ENCODE measurements at places on chromosomes 12 and 14.

DNA sequence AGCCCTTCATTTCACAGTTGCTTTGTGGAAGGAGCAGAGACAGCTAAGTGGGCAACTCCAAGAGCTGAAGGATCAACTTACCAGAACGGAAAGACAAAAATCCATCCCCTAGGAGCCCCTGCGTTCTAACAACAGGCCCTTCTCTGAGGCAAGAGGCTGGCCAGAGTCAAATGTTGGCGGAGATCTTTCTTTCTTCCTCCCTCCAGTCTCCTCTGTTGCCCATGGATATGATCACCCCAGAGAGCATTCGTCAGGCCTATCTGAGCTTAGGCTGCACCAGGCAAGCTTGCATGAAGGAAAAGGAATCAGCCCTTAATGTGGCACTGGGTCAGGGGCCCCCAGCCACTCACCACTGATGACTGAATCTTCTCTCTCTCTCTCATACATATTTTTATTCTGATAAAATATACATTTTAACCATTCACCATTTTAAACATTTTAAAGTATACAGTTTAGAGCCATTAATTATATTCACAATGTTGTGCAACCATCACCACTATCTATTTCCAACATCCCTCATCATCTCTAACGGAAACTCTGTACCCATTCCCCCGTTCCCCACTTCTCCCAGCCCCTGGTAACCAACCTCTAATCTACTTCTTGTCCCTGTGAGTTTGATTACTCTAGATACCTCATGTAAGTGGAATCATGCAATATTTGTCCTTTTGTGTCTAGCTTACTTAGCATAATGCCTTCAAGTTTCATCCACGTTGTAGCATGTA is 52.9 kb upstream of the CCND2 start:
- DNase-seq: no peak

- no peak for DNase-seq
Observed at GRCh38 chr12:94779485-94779884, 129.1 kb upstream of the TMCC3 start.

DNA sequence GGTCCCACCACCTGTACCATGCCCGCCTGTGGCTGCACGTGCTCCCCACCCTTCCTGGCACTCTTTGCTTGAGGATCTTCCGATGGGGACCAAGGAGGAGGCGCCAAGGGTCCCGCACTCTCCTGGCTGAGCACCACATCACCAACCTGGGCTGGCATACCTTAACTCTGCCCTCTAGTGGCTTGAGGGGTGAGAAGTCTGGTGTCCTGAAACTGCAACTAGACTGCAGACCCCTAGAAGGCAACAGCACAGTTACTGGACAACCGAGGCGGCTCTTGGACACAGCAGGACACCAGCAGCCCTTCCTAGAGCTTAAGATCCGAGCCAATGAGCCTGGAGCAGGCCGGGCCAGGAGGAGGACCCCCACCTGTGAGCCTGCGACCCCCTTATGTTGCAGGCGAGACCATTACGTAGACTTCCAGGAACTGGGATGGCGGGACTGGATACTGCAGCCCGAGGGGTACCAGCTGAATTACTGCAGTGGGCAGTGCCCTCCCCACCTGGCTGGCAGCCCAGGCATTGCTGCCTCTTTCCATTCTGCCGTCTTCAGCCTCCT is 1.1 kb downstream of the INHBE start:
- DNase-seq: no peak

DNA sequence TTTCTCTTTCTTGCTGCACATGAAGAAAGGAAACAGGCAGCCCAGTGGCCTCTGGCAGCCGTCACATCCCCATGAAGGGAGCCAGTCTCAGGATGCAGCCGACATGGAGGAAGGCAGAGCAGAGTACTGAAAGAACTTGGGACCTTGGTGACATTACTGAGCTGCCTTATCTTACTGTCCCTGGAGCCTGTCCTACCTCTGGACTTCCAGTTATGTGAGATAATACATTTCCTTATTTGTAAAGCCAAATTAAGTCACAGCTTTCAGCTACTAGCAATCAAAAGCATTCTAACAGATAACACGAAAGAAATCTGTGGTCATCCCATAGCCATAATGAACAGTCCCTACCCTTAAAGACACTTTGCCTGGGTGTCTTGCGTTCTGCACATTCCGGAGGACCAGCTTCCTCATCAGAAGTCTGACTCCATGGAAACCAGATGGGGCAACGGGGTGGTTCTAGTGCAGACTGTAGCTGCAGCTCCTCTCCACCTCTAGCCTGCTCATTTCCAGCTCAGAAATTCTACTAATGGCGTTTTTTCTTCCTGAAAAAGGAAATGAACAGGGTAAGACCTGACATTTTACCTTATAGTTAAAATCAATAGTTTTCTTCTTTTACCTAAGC is 7.8 kb upstream of the EGLN3 start:
- DNase-seq: no peak

GRCh38 chr12:39866135-39866534 is 239.7 kb downstream of the SLC2A13 start:
- DNase-seq: no peak

DNA sequence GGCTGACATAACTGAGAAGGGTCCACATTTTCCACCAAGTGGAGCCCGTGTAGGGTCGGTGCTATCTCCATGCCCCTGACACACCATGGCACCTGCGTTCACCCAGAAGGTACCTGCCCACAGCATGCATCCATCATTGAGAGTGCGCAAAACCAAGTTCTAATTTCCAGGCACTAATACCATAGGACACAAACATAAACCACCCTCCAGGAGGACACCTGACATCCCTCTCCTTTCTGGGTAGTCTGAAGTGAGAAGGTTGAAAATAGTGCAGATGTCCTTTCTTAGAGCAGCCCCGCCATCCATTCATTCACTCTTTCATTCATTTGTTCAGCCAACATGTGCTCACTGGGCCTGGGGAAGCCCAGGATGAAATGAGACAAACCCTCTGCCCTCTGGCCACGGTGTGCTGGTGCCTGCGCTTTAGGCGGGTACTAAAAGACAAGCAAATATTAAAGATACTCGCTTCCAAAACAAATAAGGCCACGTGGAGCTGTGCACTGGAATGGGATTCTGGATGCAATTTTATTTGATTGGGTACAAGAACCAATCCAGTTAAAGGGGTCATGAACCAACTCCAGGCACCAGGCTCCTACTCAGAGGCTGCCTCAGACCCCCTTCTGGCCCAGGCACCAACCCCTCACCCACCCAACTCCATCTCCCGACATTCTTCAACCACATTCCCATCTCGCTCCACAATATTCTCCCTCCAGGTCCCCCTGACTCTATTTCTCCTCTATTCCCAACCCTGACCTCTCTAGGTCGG is 1.2 kb downstream of the TTC7B start:
- no peak for DNase-seq

DNA sequence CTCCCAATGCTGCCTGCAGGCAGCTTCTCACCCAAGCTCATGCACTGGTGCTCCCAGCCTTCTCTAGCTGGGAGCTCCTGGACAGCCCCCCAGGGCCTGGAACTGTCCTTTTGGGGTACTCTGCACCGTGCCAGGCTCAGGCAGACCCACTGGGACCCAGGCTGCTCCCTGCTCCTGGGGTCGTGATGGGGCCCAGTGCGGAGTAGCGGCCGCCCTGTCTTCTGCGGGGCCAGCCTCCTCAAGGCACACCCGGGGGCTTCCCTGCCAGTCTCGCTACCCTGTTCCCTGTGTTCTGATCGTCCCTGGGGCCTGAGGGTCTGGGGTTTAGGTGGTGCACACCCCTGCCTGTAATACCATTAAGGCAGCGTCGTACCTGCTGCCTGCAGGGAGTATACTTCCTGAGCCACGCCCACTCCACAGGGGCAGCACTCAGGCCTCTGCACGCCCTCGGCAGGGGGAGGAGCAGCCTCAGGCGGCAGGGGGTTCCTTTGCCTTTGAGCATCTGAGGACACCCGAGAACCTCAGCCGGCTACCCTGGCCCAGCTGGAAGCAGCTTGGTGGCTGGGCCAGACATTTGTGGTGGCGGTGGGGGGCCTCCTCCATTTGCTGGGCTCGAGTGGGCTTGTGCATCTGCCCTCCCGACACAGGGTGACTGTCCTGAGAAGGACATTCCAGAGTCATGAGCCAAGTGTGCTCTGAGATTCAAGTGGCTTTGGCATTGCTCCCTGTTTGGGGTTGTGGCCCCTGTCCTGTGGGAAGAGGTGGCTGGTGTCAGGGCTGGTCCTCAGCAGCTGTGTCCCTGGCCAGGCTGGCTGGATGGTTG is 9.2 kb upstream of the CRIP2 start:
- no peak for DNase-seq

GRCh38 chr12:4027412-4027811 is 154.2 kb upstream of the PARP11 start:
- peak; percentile 51 for DNase-seq

GRCh38 chr12:124939079-124939420 is 24.6 kb upstream of the UBC start:
- no peak for DNase-seq

DNA sequence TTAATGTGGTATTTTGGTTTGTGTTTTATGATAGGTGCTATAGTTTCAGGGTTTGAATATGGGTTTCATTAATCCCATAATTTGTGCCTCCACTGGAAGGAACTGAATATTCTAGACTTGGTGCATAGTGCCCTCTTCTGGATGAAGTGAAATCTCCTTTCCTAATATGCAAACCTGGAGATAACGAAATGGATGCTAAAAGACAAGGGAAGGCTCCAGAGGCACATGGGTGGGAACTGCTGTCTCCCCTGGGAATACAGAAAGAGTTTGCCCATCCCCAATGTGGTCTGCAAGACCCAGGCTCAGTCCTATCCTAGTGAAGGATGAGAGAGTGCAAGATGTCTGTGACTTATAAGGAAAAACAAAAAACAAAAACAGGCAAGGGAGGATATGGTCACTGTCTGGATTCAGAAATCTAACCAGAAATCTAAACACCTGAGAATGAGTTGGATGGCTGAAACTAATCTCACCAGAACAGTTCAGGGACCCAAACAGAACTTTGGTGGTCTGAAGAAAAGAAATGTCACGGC is 142.3 kb upstream of the TMPO start:
- DNase-seq: no peak

GRCh38 chr12:67590149-67590790 is 58.3 kb upstream of the DYRK2 start:
- DNase-seq: no peak

DNA sequence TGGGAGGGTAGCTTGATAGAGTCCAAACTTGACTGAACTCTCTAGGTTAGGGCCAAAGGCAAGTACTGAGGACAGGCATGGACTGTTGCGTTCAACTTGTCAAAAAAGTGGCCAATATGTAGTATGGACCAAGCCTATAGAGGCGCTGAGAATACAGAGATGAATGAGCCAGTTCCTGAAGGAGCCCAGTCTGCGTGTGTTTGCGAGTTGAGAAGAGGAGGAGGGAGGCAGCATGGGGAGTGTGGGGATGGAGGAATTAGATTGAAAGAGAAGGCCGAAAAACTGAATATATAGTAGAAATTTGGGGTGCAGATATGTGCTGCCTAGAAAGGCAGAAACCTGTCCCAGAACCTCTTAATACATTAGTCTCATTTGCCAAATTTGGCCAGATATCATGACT is 412.4 kb downstream of the PCNX1 start:
- no peak for DNase-seq

- no peak for DNase-seq
Observed at GRCh38 chr14:92959189-92959531, 36.2 kb downstream of the CHGA start.

DNA sequence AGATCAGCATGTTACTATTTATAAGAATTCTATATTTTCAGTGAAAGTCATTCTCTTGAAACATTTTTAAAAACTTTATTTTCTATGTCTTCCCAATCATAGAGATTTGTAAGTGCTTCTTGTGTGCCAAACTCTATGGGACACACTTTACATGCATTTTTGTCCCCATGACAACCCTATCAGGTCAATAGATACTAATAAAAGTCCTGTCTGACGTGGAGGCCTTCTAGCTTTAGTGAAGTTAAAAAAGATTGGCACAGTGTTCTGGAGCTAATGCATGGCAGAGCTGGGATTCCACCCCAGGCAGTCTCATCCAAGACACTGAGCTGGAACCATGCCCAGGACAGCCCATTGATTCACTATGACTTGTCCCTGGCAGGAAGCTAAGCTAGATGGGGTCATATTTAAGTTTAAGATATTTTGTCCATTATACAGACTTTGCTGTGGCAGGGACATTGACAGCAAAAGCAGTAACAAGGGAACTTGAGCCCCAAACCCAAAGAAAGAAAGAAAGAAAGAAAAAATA is 28.1 kb downstream of the TTC6 start:
- DNase-seq: no peak

DNA sequence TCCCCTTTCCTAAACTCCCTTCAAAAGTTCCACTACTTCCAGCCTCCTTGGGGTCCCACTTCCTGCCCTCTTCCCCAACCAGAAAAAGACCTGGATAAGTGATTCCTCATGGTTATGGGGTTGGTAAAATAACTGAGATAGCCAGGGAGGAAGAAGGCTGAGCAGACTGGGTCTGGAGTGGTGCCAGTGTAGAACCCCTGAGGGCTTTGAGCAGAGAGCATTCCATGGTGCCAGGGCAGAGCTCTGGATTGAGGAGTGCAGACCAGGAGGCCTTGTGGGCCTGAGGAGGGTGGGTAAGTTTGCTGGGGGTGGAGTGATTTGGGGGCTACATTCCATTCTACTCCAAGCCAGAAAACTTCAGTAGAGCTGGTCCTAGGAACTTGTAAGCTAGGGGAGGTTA is 9.5 kb upstream of the CISTR start:
- DNase-seq: no peak

GRCh38 chr14:68691031-68691791 is 101.7 kb downstream of the ZFP36L1 start:
- DNase-seq: no peak

DNA sequence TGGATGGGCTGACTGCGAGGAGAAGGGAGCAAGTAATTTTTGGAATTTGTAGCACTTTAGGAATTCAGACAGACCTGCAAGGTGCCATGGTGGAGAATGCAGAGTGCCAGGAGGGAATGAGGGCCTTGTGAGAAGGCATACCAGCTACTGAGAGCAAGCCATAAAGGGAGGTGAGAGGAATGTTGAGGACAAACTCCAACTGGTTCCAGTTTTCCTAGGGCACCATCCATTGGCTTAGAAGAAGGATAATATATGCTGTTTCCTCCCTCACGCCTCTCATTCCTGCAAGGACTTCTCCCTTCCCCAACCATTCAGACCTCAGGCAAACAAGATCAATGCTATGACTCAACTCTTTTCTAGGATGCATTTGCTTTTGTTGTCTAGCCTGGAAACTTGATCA is 11.2 kb upstream of the DAAM1 start:
- no peak for DNase-seq

DNA sequence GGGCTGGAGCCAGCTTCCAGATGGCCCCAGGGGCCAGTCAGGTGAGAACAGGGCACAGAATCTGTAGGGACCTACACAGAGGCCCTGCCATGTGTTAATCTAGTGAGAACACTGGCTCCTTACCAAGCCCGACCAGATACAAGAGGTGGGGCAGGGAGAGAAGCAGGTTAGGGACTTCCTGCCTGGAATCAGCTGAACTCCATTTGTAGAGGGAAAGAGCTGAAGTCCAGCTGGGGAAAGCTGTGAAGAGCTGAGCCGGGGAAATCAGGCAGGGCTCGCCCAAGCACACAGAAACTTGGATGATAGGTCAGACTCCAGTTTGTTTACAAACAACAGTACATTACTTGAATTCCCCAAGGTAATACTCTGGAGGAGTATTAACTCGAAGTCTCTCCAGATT is 46.7 kb downstream of the PTGER2 start:
- DNase-seq: no peak
